ENCODE measurements at places on chromosomes 4 and X.

GRCh38 chr4:10098780-10099160 lies 17.8 kb downstream of the WDR1 start:
- no peak for DNase-seq

GRCh38 chr4:172851534-172851933 lies 317.1 kb upstream of the GALNT7 start:
- no peak for DNase-seq

GRCh38 chr4:68344049-68344448 lies 5.8 kb downstream of the YTHDC1 start:
- DNase-seq, result no peak

GRCh38 chrX:123425471-123425870 lies 241.4 kb downstream of the GRIA3 start:
- DNase-seq, result no peak

GRCh38 chr4:111960241-111960667 lies 185.0 kb upstream of the FAM241A start:
- DNase-seq, result no peak

- DNase-seq, result no peak
Observed at GRCh38 chr4:51930557-51930956, 87.6 kb downstream of the DCUN1D4 start.

GRCh38 chr4:84527391-84527790 lies 28.3 kb upstream of the NKX6-1 start:
- no peak for DNase-seq

DNA sequence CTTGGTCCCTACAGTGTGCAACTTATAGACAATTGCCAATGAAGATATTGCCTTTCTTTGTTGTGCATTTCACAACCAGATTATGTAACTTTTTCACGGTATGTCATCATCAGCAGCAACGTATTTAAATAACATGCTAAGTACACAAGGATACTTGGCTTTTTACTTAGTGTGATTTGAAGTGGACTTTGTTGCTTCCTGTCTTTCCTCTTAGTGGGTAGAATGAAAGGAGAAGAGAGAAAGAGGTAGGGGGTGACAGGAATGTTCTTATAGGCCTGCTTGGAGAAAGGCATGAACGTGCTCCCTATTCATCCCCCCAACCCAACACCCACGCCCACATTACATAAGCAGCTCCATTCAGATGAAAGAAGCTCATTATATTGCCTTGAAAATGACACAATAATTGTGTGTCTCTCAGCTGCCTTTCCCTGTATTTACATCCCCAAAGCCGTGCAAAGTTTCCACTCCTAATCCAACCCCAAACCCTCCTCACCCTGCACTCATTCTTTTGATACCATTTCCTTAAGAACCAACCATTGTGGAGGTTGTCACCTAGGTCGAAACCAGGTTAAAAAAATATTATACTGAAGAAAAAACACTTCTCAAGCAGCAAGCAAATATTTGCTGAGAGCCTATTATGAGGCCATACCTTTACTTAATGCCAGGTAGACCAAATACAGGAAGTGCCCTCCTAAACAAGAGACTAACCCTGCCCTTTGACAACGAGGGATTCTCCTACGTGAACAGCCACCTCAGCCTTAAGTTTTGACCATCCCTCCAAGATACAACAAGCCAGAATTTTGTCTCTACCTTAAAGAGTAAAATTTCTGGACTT lies 25.2 kb upstream of the GK start:
- no peak for DNase-seq

DNA sequence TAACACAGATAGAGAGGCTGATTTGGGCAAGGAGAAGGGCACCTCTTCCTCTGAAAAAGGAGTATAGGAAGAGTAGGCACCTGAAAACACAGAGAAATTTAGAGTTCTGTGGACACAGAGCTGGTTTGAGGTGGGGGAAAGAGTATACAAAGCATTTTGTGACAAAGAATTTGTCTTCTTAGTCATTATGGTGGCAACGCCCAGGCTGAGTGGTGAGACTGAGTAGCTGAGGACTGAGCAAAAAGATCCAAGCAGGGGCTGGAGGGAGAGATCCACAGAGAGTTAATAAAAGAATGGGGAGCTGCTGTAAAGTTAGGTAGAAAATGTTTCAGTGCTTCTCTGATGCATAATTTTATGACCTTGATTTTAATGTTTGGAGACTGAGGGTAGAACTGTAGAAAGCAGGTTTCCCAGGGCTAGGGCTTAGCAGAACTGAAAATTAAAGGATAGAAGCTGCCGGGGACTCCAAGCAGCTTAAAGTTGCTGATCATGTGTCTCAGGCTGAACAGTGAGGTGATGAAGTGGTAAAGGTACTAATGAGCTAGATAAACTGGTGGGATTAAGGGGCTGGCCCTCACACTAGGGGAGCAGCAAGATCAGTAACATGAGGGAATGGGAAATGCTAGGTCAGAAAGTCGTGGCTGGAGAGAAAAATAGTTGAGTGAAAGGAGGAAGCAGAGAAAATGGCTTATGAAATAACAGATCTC lies 118.9 kb downstream of the CEP44 start:
- no peak for DNase-seq

- DNase-seq, result no peak
Observed at GRCh38 chr4:182576601-182577289, 333.5 kb downstream of the TENM3 start.

DNA sequence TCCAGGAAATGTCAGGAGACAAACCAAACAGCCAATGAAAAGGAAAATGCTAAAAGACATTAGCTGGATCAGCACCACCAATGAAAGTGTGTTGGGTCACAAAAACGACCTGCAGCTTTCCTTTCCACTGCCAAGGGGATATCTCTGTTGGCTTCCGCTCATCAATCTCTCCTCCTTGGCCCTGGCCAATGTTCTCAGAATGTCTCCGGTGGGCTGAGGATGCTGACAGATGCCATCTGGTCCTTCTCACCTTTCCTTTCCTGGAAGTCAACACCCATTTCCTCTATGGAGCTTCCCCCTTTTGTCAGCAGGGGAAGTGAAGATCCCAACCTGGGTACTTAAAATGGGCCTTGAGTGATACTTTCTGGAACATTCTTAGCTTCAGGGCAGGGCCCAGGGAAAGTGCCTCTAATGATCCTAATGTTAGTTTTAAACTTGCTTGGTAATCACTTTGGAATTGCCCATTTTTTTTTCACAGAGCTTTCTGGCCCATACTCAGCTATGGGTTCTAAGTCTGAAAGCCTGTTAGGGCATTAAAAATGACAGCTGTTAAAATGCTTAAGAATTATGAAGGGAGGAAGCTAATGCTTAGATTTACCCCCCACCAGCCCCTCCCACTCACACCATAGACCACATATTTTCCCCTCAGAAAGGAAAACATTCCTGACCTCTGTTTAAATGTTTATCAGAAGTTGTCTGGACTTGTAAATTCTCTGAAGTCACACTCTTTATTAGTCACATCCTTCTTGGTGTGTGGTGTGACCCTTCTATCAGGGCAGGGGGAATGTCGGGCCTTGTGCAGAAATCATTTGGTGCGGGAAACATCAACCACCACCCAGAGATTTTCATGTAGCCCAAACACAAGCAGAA lies 29.2 kb downstream of the IGFBP7 start:
- DNase-seq, result no peak

- DNase-seq, result no peak
Observed at GRCh38 chr4:16884673-16885460, 13.6 kb downstream of the LDB2 start.

- DNase-seq, result no peak
Observed at GRCh38 chrX:8183346-8183745, 12.3 kb upstream of the VCX2 start.

- no peak for DNase-seq
Observed at GRCh38 chr4:83753260-83753659, 217.4 kb downstream of the GPAT3 start.

DNA sequence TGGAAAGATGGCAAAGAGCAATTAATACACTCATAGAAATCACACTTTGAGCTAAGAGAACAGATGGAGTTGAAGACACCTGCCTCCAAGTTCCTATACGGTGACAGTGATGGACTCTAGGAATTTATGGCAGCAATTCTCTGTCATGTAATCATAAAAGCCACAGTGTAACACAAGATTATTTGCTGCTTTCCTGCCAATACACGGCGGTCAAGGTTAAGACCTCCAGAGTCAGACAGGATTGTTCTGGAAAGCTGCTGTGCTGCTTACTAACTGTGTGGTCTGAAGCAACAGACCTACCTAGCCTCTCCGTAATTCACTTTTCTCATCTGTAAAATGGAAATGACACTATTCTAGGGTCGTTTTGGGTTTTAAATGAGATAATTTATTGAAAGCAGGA lies 14.6 kb upstream of the KIT start:
- no peak for DNase-seq

DNA sequence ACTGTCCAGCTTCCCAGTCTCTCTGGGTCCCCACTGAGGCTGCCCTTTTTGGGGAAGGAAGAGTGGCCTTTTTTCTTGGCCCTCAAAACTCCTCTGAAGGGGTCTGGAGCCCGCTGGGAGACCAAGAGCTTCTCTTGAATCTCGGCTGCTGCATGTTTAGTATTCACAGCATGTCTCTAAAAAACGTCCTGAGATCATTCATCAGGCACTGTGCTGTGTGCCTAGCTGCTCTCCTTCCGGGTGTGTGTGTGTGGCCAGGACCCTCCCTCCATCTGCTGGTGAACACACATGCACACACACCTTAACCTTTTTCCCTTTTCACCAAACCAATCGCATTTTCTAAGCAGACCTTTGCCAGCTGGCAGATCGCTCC lies 841 bp upstream of the FRMPD3 start:
- no peak for DNase-seq

GRCh38 chrX:96480081-96480480 lies 204.6 kb upstream of the DIAPH2 start:
- DNase-seq, result no peak

DNA sequence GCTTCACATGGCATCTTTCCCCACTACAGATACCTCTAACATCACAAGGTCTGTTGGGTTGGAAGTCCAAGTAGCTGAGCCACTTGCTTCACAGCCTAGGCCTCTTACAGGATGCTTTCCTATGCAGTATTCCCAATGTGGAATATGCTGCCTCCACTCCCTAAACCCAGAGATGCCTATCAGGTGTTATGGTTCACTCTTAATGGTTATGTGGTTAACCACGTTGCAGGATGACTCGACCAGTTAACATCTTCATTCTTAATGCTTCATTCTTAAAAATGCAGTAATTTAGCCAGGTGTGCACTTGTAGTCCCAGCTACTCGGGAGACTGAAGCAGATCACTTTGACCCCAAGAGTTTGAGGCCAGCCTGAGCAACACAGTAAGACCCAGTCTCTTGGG lies 24.2 kb downstream of the HAUS3 start:
- DNase-seq, result no peak

- DNase-seq, result no peak
Observed at GRCh38 chrX:103730147-103730795, 19.6 kb downstream of the TMEM31 start.

- DNase-seq, result no peak
Observed at GRCh38 chr4:147987252-147987651, 255.4 kb downstream of the ARHGAP10 start.

- DNase-seq, result no peak
Observed at GRCh38 chr4:109191216-109191615, 111.2 kb downstream of the COL25A1 start.

- no peak for DNase-seq
Observed at GRCh38 chr4:159141193-159141592, 38.3 kb downstream of the RAPGEF2 start.

DNA sequence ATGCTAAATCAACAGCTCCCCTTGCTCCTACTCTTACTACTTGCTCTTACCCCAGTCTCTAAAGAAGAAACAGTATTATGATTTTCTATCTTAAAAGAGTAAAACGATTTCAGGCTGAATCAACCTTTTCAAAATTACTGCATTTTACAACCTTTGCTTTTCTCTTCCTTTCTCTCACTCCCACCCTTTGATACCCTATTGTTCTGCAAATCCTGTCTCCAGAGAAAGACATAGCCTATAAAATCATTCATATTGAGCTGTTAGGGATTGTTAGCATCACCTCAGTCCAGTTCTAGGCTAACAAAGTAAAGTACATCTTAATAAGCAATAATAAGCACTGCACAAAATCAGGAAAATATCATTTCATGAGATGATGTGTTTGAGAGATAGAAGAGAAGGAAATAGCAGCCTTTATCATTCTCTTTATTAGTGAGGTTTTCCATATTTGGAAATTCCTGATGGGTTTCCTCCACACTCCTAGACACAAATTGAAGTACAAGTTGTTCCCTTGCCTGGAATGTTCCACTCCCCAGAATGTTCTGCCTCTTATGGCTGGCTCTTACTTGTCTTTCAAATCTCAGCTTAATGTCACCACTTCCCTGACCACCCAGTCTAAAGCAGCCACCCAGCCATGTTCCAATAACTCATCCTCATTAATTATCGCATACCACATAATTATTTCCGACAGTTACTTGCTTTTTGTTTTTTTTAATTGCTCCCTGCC lies 219.7 kb downstream of the PALLD start:
- no peak for DNase-seq

DNA sequence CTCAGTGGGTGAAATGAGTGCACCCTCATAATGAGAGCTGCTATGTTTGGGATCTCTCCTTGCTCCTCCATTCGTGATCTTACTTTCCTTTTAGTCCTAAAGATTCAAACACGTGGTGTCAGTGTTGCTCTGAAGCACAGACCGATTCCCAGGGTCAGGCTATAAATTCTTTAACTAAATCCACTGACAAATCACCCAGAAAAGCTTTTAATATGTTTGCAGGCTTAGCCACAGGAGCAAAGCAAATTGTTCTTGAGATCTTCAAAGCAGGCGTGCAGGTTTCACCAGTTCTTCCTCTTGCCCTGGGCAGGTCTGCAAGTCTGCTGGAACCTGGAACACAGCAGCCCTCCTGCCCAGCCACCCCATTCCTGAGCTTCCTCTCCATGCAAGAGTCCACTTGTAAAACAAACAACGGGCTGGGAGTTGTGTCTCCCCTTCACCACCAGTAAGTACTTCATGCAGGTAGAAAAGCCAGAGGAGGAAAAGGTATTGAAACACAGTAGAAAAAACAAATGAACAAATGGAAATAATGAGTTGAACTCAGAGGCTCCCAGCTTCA lies 70.1 kb upstream of the ENPP6 start:
- DNase-seq, result no peak

DNA sequence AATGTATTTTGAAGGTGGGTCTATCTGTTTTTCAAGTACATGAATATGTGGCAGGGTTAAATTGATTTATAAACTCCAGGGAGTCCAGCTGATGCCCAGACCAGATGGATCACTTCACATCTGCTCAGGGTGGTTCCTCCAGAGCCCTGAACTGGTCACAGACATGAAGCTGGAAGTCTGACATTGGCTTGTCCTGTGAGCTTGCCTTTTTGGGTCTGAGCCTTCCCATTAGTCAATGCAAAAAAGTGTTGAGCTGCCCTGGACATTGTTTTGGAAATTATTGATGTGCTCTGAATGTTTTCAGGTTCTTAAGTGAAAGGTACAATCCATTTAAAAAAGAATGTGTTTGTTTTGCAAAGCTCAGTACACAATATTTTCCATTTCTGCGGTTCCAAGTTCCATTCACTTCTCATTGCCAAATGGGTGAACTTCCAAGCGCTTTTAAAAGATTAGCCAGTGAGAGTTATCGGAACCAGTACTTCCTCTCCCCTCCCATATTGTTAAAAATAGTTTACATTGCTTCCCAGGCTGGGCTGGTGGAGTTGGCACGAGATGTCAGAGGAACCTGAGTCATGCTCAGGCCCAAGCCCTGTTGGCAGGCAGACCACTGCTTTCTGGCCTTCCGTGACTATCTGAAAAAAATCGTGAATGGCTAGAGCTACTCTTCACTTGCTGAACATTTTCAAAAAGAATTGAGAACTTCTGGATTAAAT lies 52.1 kb downstream of the PDGFRA start:
- DNase-seq, result no peak

- no peak for DNase-seq
Observed at GRCh38 chr4:120010646-120011045, 56.0 kb downstream of the MAD2L1 start.

Measured in amygdala (tissue), 56 donors.